Memory B cell (primary cell): ENCODE measurements at places on chromosomes 2 and 18.

DNA sequence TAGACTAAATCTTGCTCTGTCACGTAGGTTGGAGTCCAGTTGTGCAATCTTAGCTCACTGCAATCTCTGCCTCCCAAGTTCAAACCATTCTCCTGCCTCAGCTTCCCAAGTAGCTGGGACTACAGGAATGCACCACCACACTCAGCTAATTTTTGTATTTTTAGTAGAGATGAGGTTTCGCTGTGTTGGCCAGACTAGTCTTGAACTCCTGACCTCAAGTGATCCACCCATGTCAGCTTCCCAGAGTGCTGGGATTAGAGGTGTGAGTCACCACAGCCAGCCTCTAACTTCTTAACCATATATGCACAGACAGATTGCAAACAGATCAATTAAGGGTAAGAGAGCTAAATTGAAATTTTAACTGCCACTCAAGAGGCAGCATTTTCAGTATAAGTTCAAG, 22.1 kb upstream of the CNGA3 start:
- DNase-seq, result no peak

GRCh38 chr2:215394102-215394805, 41.6 kb downstream of the FN1 start:
- DNase-seq, result no peak

GRCh38 chr2:86335865-86336674, 1.4 kb downstream of the REEP1 start:
- no peak for DNase-seq

DNA sequence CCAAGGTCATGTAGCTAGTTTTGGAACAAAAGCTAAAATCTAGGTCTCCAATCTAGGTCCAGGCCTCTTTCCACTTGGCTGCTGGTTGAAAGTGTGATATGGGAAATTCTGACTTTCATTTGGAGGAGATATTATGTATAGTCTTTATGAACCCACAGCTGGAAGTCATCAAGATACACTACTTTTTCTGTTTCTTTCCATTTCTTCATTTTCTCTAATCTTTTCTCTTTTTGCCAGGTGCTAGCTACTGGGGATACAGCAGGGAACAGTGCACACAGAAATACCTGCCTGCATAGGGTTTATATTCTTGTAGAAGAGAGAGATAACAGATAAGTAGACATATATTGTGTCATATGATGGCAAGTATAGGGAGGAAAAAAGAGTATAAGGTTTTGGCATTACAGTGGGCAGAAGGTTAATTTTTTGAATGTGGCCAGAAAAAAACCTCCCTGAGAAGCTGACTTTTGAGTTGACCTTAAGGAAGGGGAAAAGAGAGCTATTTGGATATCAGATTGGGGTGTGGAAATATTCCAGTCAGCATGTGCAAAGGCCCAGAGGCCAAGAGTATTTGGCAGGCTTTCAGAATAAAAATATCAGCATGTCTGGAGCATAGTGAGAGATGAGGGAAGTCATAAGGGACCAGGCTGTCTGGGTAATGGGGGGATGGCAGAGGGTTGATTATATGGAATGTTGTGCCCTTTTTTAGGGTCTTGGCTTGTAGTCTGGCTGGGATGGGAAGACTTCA, 15.6 kb downstream of the IL1R1 start:
- DNase-seq, result no peak

DNA sequence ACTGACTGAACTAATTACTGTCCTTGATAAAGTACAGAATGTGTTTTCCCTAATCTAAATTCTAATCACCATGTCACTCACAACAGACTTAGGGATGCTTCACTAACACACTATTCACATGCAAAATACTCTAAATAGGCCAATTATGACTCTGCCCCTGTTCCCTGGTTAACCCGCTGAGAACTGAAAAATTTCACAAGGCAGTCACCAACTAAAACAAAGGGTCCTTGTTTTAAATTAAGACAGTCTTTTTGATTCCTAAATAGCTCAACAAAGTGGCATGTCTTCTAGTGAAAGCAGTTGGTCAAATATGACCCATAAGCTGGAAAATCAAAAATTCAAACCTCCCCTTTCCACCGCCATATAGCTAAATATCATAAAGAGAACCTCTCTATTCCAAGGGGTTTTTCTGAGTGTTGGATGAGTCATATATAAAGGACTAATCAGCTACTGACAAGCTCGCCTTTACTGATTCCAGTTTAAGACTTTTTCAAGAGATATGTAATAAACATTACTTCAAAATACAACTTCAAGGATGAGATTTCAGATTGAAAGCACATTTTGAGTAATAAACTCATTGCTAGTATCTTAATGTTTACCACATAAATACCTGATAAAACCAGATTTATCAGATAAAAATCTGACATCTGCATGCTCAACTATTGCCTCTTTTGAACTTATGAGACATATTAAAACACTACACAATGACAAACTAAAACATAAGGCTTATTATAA, 235.8 kb downstream of the TCF4 start:
- DNase-seq, result no peak

DNA sequence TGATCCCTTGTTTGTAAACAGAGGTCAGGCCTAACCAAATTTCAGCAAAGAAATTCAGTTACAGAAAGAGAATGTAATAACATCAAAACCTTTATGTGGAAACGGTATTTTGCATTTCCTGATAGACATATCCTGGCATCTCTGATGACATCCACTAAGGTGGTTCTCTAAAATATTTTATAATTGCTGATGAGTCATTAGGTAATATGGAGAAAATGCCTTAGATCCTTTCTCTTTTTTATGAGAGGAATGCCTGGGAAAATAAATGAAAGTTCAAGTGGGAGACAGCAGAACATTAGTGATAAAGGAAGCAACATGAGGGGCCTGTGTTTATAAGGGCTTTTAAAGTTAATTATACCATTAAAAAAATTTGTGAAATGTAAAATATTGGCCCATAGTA, 72.6 kb downstream of the PLCL1 start:
- DNase-seq, result no peak

DNA sequence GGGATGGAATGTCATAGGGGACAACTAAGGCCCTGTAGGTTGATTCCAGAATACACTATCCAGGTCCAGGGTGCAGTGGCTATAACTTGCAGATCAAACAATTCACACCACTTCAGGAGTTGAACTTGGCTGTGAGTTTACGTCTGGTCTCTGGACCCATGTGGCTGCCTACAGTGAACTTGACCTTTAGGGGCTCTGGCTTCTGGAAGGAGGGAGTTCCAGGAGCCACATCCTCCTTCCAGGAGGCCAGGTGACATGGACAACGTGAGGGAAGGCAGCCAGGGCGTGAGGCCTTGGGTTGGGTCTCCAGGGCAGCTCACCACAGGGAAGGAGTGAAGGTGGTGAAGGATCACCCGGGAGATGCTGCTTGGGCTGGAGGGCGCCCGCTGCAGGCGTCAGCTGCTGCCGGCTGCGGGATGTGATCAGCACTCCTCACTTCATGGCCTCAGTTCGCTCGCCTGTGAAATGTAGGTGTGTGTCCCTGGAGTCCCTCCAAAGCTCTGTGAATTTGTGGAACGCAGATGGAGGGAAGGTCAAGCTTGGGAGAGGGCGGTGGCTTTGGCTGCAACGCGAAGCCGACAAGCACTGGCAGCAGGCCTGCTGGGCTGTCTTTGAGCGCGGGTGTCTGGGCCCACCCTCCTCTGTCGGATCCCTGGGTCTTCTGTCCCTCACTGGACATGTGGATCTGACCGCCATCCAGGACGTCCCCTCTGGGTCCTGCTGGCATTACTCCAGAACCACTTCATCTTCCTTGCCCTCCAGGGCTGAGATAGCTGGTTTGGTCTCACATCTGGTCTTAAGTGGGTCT, 146.5 kb downstream of the GLI2 start:
- DNase-seq, result no peak

DNA sequence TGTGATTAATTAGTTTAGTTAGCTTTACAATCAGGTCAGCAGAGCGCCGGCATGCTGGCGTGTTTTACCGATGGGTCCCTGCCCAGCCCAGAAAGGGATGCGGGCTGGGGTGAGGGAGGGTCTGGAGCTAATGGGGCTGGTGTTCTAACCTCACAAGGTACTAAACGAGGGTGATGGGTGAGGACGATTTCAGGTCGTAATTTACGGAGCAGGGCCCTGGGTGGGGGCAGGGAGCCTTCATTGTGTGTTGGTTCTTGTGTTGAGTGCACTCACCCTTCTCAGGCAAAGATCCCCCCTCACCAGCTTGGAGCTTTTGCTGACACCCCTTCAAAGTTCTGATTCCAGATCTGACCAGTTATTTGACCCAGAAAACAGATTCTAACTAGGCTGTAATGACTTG, 39.5 kb downstream of the PTGR3 start:
- DNase-seq, result no peak

GRCh38 chr2:2083113-2083758, 247.8 kb downstream of the MYT1L start:
- no peak for DNase-seq

DNA sequence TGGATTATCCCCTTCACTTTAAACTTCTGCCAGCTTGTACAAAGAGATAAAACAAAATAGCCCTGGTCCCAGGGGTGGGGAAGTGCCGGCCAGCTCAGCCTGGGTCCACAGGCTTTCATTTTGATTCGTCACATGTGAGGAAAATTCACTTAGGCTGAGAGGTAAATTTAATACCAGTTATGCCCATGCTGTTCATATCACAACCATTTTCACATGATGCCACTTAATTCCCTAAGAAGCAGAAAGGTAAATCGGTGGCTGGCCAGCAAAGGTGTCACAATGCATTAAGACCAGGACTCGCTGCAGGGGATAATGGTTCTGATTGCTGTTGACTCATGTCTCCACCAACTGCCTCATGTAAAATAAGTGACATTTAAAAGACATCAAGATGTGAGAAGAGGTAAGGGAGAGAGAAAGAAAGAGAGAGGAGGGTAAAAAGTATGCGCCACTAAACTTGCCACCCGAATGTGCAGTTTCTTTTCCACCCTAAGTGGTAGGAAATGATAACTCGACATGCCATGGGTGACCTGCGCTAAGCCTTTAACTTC, 261.0 kb upstream of the SIX3 start:
- no peak for DNase-seq

DNA sequence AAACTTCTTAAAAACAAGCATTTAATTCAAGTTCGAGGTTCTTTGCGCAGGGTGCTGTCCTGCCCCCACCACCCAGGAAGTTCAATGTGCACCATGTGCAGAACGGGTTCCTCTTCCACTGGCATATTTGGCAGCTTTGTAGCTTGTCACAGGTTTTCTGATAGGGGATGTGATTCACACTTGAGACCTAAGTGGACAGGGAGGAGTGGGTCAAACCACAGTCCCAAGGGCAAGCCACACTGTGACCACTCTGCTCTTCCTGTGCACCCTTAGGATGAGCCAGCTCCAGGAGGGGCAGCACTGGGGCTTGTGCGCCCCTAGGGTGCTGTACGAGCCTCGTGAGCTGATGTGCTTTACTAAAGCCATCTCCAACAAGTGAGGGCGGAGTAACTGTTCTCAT, 82.5 kb downstream of the TGFA start:
- DNase-seq, result no peak

GRCh38 chr18:55768255-55768654, 180.3 kb upstream of the TCF4 start:
- no peak for DNase-seq

- DNase-seq, result no peak
Observed at GRCh38 chr2:24955921-24956320, 15.8 kb downstream of the DNAJC27 start.

GRCh38 chr2:85522090-85522647, 16.8 kb upstream of the MAT2A start:
- no peak for DNase-seq

DNA sequence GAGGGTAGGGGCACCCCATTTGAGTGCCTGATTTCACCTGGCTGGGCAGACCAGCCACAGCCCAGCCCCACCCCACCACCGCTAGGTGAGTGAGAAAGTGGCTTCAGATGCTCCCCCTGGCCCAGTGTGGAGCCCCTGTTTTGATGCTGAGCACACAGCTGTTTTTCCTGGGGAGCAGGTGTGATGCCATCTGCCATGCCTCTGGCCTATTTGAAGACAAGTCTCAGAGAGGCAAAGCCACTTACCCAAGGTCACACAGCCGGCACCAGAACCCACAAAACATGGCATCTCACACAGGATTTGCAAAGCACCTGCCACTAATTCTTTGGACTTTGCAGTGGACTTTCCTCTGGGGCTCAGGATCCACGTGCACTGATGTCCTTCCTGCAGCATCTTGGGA, 131.3 kb downstream of the INHBB start:
- no peak for DNase-seq

DNA sequence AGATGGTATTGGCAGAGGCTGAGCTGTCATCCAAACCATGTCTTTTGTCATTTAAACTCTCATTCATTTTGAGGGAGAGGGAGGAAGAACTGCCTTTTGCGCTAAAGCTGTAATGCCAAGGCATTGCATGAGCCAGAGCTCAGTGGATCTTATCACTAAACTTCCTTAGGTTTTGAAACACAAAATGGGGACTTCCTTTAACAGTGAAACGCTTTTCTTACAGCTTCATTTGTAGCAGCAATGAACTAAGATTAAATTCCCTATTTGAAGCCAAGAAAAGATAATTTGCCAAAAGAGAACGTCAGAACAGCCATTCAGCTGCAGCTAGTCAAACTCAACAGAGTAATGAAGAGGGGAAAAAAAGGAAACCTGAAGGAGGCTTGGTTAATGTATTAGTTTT, 143.5 kb upstream of the MMADHC start:
- no peak for DNase-seq
